LNCaP clone FGC (cell line): ENCODE measurements at places on chromosomes 3 and 15.

- DNase-seq, result no peak
Measured at GRCh38 chr3:96961576-96961975, 147.2 kb downstream of the EPHA6 start.

DNA sequence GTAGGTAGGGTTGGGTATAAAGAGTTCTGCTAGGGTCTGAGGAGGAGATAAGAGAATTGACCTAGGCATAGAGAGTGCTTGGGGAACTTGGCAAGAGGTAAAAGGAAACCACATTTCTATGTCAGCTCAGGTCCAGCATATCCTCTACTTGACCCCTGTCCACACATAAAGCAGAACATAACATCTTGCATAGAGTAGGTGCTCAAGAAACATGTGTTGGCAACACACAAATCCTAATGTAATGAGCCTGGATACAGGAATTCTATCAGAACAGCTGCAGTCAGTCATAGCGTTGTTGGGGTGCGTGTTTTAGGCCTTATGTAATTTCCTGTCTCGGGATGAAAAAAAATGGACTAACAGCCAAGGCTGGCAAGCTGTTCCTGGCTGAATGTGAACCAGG lies 35.0 kb upstream of the PLCL2 start:
- no peak for DNase-seq

- peak; percentile 75 for DNase-seq
Measured at GRCh38 chr3:49805367-49805782, 2.3 kb downstream of the INKA1 start.

DNA sequence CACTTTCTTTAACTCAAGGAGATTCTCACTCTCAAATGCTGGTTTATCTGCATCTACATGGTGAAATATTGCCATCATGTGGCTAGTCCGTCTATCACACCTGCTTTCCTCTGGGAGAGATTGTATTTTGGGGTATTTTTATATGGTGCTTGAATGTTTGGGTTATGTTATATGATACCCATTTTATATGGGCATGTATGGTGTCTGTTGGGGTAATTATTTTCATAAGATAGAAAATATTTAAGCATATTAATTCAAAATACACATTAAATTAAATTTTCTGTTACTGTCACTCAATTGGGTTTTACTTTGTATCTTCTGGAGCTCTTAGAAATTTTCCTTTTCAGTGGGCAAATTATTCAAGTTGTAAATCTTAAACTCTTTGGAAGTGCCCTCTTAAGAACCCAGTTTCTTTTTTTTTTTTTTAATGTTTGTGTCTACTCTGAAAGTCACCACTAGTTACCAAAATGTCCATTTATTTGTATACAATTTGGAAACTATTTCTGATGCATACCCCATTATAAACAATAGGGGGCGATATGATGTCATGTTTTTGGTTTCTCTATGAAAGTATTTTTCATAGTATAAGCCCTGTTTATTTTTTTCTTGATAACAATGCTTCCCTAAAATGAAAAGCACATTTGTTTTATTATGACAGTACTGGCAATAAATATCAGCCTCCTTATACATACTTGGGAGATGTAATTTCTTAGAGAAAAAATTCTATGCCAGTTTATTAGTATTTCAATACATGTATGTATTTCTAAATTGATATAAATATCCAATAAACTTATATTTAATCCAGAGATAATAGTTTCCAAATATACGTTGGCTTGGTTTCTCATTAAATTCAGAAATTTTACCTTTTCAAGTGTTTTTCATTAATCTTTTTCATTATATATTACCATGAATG lies 36.1 kb upstream of the PLSCR5 start:
- no peak for DNase-seq
